GM18507 (cell line): ENCODE measurements at places on chromosomes 5 and 9.

DNA sequence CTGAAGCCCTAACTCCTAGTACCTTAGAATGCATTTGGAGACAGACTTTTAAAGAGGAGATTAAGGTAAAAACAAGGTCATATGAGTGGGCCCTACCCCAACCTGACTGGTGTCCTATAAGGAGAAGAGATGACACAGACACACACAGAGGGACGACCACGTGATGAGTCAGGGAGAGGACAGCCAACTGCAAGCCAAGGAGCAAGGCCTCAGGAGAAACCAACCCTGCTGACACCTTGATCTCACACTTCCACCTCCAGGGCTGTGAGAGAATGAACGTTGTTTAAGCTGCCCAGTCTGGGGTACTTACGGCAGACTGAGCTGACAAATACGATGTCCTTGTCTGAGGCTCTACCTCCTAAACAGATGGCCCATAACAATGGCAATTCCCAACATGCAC, 93.6 kb downstream of the ROR2 start:
- no peak for DNase-seq

DNA sequence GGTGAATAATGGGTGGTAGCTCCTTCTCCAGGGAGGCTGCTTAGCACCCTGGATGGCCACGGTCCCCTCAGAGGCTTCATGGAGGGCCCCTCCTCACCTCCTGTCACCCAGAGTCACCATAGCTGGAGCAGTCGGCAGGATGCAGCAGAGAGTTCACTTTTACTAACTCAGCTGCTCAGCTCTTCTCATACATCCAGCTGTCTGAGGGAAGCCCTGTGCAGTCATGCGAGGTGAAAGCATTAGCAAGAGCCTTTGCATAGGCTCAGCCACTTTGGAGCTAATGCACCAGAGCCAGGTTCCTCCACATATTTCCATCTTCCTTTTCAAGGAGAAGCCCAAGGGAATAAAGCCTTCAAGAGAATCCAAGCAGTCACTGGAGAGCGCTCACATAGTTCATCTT, 499.2 kb downstream of the BNC2 start:
- DNase-seq, result no peak

GRCh38 chr5:149546974-149547373, 4.3 kb downstream of the CSNK1A1 start:
- DNase-seq, result no peak

- no peak for DNase-seq
These were observed 641.8 kb downstream of the TLE4 start for GRCh38 chr9:80213613-80214012.
